ENCODE measurements at places on chromosomes 4 and X.

DNA sequence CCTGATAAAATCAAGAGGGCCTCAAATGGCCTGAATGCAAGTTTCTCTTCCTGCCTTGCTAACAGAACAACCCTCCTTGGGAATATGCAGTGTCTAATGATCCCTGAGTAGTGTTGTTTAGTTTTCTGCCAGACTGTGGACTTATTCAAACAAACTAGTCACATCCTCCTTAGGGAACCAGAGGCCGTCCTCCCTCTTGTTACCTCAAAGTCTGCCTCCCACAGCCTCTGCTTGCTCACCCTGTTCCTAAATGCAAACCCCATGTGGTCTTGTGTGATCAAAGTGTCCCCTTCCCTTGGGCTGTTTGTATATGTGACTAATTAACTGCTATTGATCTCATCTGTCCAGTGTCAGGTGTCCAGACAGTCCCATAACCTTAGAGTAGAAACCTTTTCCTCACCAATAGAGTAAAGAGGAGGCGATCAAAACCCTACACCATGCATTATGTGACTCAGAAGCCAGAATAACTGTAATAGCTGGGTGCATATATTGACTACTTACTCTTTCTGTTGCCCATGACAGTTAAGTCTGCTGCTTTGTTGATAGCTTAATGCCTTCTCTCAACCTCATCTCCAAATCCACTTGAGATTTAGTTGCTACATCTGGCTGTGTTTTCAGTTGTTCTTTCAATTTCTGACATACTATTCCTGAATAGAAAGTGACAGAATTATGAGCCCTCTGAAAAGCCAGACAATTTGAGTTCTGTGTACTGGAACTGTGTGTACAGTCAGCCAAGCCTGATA, 473.0 kb upstream of the NWD2 start:
- no peak for DNase-seq

- DNase-seq, result no peak
These were observed 174.2 kb downstream of the GC start for GRCh38 chr4:71609651-71610050.

- no peak for DNase-seq
These were observed 68.2 kb downstream of the AGTR2 start for GRCh38 chrX:116238567-116239255.

DNA sequence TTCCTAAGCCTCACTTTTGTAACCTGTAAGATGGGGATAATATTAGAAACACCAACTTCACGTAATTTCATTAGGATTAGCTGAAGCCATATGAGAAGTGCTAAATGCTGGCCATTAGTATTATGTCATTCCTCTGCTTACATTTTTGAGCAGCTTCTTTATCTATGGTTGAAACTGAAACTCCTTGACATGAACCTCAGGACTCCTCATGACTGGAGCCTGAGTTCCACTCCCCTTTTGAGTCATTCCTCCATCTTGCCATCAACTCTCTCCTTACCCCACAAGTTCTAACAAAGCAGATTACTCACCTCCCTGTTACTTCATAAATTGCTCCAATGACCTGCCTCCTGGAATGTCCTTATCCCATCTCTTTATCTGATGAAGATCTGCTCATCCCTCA, 123.2 kb upstream of the KCNIP4 start:
- DNase-seq, result no peak

DNA sequence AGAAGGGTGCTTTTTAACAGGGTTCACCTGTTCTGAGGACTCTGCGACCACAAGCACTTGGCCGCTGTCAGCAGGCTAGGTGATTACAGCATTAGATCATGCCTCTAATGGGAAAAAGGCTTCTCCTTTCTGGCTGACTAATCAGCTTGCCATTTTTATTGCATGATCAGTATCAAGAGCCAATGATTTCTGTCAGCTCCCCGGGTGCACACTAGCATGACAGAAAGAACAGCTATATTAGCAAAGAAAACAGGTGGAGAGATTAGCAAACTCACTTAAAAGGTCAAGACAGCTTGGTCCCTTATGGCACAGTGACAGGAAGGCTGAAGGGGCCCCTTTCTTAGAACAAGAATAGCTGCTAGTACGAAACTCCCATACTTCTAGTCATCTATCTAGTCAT, 170.0 kb downstream of the SMIM20 start:
- peak; percentile 86 for DNase-seq

DNA sequence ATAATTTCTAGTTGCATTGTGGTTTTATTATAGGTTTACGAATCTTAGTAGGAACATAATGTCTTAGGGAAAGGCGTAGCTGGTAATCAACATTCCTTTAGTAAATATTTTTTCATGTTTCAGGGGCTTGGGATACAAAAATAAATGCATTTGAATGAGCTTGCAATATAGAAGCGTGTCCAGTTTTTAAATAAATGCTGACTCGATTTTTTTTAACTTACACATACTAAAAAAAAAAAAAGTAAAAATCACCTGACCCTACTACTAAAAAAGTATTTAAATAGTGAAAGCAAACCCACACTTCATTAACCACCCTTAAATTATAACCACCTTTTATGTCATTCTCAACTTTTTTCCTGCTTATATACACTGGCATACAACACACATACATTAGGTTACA, 29.6 kb downstream of the SMARCAD1 start:
- no peak for DNase-seq

- DNase-seq, result no peak
These were observed 81.3 kb downstream of the STOX2 start for GRCh38 chr4:183986291-183986970.

DNA sequence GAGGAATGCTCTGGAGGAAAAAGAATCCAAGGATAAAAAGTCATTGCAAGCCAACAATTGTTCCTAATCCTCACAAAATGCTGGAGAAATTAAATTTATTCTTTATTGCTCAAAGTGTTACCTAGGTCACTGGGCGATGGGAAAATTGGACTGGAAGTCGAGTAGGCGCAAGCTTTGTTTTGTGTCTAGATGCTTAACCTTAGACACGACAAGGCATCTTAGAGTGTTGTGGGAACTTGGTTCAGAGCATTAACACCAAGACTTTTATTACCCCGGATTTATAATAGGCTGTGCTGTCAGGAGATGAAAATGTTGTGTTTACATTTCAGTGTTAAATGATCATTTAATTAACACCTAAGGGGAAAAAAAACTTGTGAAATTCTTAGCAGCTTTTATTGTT, 25.1 kb downstream of the SLIT2 start:
- no peak for DNase-seq

DNA sequence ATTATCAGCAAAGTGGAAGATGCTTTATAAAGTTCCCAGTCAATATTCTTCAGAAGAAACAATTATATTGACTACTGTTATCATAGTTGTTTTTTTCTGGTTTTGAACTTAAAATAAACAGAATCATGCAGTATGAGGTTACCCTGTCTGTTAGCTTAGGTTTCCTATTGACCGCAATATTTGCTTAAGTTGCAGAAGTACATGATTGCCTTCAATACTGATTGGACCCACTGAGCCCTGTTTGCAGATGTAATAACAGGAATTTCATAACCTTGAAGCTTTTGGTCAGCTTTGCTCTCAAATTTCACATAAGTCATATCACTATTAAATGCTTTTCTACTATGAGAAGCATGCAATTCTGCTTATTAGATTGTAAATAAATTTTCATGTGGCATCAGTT, 229.1 kb upstream of the FSTL5 start:
- DNase-seq, result no peak

DNA sequence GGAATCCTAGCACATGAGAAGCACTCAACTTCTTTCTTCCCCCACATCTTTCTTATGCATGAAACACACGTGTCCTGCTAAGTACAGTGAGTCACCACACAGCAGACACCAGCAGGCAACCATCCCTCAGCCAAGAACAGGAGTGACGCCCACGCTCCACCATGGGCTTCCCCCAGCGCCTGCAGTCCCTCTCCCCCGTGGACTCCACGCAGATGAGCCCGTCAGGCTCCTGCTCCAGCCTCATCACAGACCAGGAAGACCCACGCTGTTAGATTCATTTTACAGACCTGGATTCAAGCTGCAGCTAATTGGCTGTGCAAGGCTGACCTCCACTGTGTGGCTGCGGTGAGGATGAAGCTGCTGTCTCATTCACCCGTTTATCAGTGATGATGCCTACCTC, 16.7 kb downstream of the HMX1 start:
- peak; percentile 27 for DNase-seq

- DNase-seq, result peak; percentile 84
These were observed 10.8 kb upstream of the ADH1A start for GRCh38 chr4:99301376-99302164.

DNA sequence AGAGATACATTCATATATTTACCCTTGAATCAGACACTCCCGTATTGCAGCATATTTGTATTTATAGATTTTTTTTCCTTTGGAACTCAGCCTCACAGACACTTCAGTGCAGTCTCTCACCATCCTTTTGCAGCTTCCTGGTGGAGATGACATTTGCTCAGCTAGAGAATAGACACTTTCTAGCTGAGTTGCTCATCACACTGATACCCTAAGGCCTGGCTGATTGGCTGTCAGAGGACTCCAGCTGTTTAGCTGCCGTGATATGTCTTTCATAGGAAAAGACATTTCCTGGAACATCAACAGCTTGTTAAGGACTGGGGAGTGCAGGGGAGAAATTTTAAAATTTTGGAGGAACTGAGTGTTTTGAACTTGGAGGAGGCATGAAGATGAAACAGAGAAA, 429.6 kb downstream of the SMARCA1 start:
- DNase-seq, result no peak

DNA sequence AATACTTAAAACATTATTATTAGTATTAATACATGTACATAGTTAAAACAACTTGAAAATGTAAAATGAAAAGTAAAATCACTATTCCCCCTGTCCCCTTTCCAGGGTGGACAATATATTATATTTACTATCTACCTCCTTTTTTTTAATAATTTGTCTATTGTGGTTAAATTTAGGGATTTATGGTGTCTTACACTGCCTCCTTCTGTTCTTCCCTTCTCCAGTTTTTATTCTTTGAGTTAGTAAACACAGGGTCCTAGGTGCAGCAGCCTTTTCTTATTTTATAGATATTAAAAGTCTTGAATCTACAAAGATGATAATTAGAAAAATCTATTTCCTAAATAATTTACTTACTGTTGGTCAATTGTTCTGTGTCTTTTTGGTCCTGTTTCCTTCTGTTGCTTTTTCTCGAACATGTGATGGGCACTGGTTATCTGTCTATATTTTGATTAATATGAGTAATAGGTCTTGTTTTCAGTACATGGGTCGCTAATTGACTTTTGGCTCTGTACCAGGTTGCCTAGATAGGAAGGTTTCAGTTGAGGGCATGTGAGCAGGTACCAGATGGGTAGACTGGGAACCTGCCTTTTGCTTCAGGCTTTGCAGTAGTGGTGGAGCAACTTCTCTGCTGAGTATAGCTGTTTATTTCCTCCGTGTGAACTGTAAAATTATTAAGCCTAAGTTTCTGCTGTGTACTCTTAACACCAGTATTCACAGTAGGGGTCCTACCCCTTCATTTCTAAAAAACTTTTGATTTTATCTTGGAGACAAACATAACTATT, 1.1 kb downstream of the NUDT9 start:
- no peak for DNase-seq
